ACHN (cell line): ENCODE measurements at places on chromosomes 6 and 20.
A peak's percentile ranks its signal among the peaks of the same experiment; 100 is the strongest.

GRCh38 chr20:7696311-7696710 is 243.9 kb downstream of the HAO1 start:
- no peak for DNase-seq

DNA sequence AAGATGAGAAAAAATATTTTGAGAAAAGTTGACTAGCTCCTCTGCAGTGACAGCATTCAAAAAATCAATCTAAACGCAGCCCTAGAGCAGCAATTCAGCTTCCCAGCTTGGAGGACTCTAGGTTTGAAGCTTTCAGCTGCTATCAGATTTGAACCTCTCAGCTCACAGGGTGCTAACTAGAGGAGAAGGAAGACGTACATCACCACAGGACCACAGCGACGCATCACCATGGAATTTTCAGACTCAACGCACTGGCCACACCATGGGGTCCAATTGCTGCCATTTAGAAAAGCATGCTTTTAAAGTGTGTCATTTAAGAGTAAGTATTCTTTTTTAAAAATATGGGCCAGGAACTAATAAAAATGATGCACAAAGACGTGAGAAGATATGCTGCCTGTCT is 45.0 kb upstream of the FUCA2 start:
- peak; percentile 16 for DNase-seq

- DNase-seq: no peak
These were observed 36.5 kb downstream of the LAMP5 start for GRCh38 chr20:9550871-9551270.

DNA sequence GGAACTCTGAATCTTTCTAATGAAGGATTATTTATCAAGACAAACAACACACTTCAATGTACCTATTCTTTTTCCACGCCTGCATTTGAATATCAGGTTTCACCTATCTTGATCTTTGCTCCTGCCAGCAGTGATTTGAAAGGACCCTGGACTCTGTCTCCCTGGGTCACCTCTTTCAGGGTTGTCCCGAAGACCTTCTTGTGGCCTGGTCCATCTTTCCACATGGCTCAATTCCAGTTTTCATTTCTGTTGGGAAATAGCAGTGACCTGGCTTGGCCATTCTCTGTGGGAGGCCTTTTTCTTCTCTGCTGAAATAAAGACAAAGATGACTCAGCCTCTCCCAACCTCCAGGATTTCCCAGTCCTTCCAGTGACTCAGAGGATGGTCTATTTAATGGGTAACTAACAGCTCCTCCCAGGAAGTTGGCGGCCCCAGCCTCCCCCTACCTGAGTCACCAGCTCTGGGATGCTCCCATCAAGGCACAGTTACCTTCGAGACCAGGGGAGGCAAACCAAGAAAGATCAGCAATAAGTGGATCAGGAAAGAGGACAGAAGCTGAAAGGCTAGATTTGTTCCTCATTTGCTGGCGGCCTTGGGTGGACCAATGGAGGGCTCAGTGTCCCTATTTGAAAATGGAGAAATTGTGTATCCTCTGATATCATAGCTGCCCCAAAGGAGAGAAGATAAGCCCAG is 120.2 kb upstream of the RNF24 start:
- DNase-seq: peak; percentile 97

DNA sequence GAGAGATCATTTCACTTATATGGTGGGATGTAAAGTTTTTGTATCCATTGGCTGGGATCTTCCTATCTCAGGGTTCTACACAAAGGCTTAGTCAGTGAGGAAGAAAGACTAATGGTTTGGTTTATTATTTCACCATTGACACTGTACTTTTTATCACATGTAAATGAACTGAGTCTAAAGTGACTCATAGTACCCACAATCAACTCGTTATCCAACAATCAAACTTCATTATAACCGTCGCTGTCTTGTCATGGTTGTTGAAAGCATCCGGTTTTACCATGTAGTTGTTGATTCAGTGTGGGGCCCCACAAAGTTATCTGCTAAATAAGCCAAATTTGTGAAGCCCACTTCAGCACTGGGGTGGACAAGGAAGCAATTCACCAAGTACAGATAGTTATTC is 55.8 kb upstream of the MTRF1L start:
- no peak for DNase-seq

- no peak for DNase-seq
These were observed 816.4 kb downstream of the EYS start for GRCh38 chr6:64890609-64891008.

DNA sequence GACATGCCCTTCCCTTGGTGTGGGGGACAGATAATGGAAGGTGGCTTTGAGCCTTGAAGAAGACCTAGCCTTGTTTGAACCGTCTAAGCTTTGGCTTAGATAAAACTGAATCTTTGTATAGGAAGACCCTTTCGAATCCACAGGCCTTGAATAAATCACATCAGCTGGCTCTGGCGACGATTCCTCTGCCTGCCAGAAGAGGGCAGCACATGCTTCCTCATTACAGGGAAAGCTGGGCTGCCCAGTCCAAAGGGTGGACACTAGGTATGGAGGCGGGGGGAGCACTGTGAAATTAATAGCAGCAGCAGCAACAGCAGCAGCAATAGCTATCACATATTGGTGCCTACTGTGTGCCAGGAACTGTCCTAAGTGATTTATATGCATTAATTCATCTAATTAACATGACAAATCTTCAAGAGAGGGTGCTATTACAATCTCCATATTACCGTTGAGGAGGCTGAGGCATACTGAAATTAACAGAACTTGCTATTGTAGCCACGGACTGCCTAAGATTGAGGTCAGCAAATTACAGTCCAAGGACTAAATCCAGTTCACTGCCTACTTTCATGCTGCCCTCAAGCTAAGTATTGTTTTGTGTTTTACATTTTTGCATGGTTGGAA is 85.1 kb downstream of the CLIC5 start:
- peak; percentile 48 for DNase-seq

- DNase-seq: no peak
These were observed 222.6 kb downstream of the OTOR start for GRCh38 chr20:16970776-16971175.

DNA sequence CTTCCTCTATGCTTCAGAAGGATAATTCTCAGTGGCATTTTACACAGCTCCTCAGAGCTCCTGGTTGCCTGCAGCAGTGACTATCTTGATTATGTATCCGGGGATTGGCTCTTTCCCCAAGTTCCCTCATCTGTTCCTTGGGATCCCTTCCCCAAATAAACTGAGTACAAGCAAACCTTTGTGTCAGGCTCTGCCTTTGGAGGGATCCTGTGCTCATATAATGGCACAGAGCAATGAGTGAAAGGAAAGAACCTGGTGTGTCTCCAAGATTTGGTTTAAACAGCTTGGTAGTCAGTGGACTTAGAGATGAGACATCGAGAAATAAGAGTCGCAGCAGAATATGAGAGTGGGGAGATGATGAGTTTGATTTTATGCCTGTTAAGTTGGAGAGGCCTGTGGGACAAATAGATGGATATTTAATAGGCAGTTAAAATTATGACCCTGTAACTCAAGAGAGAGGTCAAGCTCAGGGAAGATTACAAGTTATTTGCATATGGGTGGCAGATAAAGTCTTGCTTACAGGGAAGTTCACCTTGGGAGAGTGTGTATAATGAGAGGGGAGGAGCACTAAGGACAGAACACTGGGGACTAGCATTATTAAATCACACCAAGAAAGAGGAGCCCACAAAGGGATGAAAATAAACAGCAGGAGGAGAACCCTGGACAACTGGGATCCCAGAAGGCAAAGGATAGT is 44.1 kb upstream of the GCLC start:
- DNase-seq: no peak

- peak; percentile 25 for DNase-seq
These were observed 81.0 kb downstream of the ERMARD start for GRCh38 chr6:169832247-169832948.

DNA sequence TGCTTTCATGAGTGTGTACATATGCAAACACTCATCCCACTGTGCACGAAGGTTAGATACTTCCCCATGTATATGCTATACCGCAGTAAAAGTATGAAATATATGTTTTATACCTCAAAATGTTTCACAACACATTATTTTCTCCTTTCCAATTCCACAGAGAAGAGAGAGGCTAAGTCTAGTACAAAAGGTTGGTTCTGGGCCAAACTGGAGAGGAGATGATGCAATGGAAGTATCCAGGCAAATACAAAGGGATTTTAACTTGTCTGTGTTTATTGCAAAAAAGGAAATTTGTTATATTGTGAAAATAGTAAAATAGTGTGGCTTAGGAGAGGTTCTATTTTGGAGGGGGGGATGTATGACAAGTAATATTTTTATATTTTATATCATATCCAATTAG is 112.6 kb downstream of the PLCB1 start:
- DNase-seq: no peak

DNA sequence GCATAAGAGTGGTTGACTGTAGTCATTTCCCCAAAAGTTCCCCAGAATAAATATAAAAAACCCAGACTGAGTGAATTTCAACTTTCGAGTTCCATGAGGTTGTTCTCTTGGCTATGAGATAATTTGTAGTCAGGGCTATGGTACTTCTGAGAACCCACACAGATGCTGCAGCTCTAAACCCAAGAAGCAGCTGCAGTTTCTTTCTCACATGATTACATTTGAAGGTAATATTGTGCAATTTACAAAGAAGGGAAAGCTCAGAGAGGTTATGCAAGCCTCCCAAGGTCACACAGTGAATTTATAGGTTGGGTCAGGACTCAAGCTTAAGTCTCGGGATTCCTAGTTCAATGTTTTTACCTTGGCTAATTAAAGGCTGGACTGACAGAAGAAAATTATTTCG is 29.7 kb upstream of the CD93 start:
- no peak for DNase-seq

DNA sequence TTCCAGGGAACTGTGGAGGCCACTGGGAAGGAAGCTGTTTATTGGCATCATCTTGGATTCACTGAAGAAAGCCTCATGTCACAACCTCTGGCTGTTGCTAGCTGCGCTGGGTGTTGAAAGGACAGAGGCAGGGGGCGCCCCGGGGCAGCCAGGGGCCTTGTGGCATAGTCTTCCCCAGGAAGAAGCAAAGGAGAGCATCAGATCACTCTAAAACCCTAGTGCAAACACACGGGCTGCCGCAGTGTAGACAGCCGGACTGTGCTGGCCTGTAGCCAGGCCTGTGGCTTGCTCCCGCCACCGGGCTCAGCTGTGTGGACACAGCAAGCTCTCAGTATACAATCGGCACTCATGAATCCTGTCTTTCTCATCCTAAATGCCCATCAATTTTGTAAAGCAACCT is 23.8 kb upstream of the SMOC2 start:
- DNase-seq: no peak

- DNase-seq: peak; percentile 2
These were observed 364.1 kb upstream of the BTBD3 start for GRCh38 chr20:11553603-11554002.

DNA sequence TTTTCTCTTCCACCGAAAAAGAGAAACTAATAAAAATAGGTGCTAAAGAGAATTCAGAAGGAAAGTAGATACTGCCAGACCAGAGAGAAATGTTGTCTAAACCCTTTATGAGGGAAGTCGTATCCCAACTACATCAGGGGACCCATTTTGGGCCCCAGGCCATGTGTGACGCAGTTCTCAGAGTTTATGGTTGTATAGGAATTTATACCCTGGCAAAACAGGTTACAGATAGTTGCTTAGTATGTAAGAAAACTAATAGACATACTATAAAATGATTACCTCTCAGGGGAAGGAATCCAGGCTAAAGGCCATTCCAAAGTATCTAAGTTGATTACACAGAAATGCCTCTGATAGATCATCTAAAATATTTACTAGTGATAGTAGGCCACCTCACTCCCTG is 28.6 kb upstream of the SLC52A3 start:
- DNase-seq: no peak

- DNase-seq: no peak
These were observed 22.5 kb upstream of the IRAK1BP1 start for GRCh38 chr6:78844899-78845298.

DNA sequence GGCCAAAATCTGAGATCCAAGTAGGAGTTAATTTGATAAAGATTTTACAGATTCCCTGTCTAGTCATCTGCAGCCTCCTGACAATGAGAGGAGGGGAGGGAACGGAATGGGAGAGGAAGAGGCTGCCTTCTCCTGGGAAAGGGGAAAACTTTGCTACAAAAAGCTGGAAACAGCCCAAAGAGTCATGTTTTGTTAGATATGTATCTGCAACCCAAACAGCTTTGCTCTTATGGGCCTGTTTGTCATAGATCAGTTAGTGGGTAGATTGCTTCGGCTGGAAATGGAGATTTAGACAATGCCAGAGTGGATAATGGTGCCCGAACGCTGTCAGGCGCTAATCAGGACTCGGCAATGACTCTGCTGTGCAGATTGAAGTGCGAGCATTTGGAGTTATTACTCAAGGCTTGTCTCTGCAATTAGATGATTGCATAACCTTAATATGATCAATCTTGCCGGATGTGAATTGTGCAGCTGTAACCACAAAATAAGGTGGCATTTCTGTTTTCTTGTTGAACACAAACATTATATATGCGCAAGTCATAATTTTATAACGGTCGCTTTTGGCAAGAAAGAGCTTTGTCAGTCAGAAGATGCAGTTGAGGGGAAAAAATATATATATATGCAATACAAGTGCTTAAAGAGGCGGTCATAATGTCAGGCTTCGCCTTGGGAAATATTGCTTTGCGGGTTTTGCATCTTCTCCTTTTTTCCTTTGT is 92.4 kb upstream of the MAFB start:
- DNase-seq: no peak

- DNase-seq: no peak
These were observed 45.3 kb downstream of the NCOA3 start for GRCh38 chr20:47547034-47547387.

DNA sequence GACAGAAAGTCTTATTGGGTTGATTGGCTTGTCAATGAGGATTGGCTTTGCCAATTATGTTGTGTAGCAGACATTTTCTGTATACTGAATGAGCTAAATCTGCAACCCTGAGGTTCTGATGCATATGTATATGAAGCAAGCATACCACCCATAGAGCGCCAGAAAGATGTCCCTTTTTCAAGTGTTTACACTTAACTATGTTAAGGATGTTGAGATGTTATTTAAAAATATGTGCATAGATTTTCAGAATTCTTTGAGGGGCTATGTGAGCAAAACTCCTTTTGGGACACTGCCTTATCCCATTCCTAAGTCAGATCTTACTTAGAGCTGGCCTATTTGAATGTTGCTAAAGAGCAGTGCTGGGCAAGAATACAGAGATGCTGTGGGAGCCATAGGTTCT is 1.9 kb downstream of the AIG1 start:
- DNase-seq: no peak

GRCh38 chr20:62797671-62798532 is 1.6 kb downstream of the MRGBP start:
- no peak for DNase-seq

DNA sequence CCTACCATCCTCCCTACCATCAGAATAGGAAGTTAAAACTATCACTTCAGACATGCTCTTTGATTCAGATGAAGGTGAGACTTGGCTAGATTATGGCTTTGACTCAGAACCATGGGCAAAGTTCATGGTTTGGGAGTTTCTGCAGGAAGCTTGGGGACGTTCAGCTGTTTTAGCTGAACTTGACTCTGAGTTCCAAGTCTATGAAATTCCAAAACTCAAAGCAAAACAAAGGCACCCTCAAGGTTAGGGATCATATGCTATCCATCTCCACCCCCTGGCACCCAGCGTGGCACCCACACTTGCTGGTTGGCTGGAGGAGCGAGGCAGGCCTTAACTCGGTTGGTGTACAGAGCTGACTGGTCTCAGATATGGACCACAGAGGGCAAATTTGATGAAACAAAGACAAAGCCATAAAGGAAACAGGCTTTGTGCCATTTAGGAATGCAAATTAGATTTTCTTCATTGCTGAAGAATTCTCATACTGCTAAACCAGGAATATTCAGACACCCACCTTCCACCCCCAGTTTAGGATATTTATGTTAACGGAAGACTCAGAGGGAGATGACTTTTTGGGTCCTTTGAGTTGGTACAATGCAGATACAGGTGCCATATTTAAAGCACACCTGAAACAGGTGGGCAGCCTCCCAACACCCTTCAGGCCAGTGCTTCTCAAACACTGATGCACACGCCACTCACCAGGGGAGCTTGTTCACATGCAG is 88.4 kb upstream of the SLC22A16 start:
- DNase-seq: no peak
